ENCODE measurements at places on chromosomes 5 and 9.

- no peak for DNase-seq
These were observed 17.0 kb downstream of the NIPSNAP3B start for GRCh38 chr9:104780796-104781395.

DNA sequence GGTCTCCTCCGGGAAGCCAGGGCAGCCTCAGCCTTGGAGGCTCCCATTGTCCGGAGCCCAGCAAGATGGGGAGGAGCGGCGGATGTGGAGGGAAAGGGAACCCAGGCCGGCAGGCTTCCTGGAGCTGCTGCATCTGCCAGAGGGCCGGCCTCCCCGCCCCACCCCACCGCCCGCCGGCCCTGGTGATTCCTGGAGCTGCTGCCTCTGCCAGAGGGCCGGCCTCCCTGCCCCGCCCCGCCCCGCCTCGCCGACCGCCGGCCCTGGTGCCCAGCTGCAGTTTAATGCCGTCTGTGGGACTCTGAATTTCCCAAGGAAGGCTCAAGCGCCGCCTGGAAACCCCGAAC lies 31.6 kb downstream of the EXD3 start:
- DNase-seq: no peak

DNA sequence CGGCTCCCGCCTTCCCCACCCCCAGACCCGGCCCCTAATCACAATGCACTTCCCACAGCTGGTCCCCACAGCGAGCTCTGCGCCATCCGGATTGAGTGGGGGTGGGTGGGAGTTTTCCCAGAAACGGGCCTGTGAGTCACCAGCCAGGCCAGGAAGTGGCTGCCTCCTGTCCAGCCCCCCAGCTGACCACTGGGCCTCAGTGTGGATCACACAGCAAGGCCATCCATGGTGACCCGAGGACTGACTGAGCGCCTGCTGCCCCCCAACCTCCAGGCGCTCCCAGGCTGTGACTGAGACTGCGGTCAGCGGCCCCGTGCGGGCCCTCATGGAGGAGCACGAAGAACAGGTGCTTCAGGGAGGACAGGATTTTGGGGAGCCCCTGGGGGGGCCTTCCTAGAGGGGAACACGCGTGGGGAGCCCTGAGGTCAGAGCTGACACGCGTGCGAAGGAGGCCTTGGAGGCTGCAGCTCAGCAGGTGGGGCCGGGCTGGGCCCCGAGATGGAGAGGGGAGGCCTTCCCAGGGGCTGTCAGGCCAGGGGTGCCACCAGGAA lies 48.3 kb upstream of the EGFL7 start:
- no peak for DNase-seq

GRCh38 chr5:158958021-158958994 lies 141.4 kb downstream of the EBF1 start:
- no peak for DNase-seq

DNA sequence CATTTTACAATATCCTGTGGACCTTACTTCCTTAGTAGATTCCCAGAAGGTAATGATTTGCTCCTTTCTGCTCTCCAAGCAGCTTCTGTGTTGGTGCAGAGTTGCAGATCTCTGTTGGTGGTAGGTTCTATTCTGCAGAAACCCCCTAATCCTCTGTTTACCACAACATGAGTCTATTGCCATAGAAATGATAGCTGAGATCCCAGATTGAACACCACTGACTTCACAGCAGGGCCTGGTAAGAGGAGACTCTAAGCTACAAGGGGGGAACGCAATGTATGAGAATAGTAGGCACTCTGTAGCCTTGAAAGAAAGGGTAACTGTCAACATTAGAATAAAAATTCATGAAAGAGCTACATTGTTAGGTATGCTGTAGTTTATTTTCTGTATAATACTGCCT lies 59.5 kb downstream of the MUSK start:
- no peak for DNase-seq

DNA sequence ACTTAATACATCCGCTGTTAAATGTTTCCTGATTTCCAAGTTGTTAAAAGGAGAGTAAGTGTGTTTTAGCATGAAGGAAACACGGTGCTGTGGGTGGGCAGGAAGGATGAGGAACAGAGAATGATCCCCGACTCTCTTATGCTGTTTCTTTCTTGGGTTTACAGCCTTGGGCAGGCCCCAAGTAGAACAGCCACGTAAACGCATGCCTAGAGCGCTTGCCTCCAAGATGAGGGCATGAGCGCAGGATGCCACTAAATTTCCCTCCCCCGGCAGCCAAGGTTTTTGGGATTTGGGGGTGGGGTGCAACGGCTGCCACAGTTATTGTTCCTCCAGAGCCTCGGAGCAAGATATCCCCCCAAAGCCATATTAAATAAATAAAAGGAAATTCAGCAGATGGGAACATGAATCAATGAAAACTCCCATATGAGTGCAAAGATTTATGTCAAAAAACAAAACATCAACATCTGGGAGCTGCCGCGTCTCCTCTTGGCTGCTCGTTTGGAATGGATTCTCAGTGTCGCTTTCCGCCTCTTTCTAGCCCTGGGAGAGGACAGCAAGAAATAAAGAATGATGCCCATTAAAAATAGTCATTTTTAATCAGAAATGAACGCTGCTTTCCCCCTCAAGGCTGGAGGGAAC lies 10.0 kb upstream of the DELE1 start:
- no peak for DNase-seq

DNA sequence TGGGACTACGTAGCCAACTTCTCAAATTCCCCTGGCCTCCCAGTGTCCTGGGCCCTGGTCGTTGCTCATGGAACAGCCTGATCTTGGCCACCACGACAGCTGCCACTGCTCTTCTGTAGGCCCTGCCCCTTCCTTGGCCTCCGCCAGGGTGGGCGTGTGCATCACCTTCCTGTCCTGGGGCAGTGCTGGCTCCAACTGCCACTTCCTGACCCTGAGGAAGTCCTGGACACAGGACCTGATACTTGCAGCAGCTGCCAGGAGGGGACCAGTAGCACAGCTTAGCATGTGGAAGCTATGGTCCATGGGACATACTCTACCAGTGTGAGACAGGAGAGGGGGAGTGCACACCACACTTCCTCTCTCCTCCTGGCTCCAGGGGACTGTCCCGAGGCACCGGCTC lies 145.2 kb downstream of the TENT4A start:
- no peak for DNase-seq

DNA sequence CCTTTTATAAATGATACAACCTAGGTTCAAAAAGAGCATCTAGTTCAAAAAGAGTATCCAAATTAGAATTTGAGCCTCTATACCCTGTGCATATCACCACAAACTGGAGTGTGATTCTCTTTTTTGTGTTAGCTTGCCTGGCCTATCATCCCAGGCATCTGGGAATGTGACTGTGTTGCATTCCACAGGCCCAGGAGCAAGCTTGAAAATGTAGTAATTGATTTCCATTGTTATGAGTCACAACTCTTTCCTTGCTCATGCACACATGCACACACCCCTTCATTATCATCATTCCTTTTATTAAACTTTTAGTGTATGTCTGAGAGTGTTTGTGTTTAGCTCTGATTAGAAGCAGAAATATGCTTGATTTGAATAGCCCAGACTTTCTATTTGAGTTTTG lies 75.2 kb downstream of the FCHO2 start:
- no peak for DNase-seq

GRCh38 chr5:90161414-90161813 lies 248.1 kb downstream of the CETN3 start:
- DNase-seq: no peak

GRCh38 chr9:79667817-79668436 lies 96.2 kb downstream of the TLE4 start:
- peak; percentile 65 for DNase-seq

DNA sequence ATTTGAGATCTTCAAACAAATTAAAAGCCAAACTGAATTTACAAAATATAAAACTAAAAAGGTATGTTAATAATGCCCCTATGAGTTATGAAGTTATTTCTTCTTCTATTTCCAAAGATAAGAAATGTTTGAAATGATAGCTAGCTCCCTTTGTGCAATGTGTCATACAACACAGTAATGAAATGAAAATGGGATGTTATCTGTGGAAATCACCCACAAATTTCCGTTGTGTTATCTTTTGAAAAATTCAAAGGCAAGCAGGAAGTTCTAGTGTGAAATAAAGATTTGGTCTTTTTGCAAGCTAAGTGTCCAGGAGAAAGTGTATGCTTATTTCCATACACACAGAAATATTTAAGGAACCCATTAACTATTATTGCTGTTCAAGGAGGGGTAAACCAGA lies 375.3 kb upstream of the PRR16 start:
- DNase-seq: no peak

GRCh38 chr5:9787861-9788600 lies 157.9 kb upstream of the TAS2R1 start:
- DNase-seq: no peak

DNA sequence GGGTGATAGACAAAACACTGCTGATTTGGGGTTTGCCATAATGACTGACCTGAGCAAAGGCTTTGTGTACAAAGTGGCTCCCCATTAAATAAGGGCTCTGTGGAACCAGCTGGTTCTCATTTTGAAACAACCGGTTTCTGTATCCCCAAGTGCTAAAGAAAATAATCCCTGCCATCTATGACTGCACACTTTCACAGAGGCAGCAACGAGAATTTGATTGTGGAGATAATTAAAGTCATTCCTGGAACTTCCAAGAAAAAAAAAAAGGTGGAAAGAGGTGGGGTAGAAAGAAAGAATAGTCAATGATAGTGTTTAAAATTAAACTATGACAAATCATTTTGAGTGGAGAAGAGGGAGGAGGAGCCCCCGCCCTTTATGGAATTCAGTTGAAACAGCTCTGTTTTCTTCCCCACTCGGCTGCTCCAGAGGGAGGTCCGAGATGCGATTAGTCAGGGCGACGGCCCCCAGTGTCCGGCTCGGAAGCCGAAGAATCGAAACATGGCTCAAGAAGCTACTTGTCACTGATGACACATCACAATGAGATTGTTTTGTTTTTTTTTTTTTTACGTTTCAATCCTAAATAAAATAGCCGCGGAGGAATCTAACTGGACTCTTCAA lies 38.4 kb downstream of the EBF1 start:
- DNase-seq: no peak

DNA sequence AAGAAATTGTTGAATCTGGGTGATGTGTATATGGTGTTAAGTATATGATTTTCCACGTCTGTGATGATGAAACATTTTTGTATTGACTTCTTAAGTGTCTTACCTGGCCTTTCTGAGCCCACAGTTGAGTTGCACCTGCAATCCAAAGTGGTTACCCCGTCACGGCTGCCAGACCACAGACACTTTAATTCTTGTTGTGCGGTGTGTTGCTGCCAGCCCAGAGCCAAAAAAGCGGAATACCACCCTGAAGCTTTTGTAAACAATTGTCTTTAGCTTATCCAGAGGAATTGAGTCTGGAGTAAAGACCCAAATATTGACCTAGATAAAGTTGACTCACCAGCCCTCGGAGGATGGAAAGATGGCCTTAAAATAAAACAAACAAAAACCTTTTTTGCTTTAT lies 35.1 kb downstream of the MTAP start:
- DNase-seq: no peak

DNA sequence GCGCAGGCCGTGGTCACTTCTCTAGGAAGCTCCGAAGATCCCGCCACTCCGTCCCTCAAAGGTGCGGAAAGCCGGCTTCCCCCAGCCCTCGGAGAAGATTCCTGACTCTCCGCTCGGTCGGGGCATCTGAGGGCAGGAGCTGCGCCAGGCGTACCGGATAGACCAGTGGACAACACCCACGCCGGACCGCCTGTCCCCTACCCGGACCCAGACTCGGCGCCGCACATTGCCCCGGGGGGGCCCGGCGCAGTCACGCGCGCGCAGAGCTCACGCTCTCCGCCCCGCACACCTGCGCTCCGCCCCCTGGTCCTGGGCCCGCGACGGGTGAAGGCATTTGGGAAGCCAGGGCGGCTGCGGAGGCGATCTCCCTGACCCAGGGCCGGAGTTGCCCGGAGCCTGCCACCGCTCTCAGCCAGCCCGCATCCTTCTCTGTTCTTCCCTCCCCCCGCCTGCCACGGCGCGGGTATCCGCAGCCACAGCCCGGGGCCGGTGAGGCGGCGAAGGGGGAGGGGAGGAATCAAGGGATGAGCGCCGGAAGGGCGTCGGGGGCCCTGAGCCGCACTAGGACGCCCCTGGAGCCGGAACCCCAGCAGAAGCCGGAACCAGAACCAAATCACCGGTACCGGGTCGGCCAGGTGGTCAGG lies 448 bp downstream of the RELL2 start:
- no peak for DNase-seq

DNA sequence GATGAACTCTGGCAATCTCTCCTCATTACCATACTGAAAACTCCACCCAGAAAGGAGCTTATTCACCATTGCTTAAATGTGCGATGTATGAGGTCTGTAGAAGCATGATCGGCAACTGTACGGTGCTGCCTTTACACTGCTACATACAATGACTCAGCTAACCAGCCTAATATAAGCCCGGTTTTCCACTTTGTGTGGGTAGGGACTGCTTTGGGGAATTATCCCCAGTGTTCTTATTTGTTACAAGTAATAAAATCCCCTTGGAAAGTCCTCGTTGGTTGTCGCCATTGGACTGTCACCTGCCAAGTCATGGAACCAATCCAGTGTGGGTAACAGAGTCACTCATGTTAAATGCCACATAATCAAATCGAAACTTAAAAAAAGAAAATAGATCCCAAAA lies 23.5 kb upstream of the TENT2 start:
- no peak for DNase-seq

GRCh38 chr9:19879062-19879461 lies 90.2 kb upstream of the SLC24A2 start:
- no peak for DNase-seq

- DNase-seq: no peak
These were observed 11.0 kb downstream of the TCOF1 start for GRCh38 chr5:150368526-150368925.

- DNase-seq: no peak
These were observed 6.5 kb upstream of the GFRA3 start for GRCh38 chr5:138280915-138281314.

DNA sequence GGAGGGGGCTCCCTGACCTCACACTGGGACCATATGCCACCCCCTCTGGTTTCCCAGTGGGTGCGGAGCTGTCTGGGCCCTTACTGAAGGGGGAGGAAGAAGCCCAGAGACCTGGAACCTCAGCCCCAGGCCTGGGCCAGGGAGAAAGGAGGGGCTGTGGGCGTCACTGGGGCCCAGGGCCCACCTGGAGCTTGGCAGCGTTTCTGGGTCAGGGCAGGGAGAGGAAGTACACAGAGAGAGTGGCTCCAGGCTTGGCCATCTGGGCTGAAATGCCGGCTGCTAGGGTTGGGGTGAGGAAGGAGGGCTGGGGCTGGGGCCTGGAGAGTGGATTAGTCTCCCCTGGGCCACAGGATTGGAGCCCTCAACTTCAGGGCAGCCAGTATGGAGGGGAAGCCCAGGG lies 6.4 kb upstream of the DAB2IP start:
- no peak for DNase-seq

- no peak for DNase-seq
These were observed 243.6 kb upstream of the PANK3 start for GRCh38 chr5:168822745-168823281.
